ENCODE measurements at places on chromosomes 5 and 9.

- no peak for DNase-seq
These were observed 83.8 kb downstream of the OTULIN start for GRCh38 chr5:14748180-14748900.

DNA sequence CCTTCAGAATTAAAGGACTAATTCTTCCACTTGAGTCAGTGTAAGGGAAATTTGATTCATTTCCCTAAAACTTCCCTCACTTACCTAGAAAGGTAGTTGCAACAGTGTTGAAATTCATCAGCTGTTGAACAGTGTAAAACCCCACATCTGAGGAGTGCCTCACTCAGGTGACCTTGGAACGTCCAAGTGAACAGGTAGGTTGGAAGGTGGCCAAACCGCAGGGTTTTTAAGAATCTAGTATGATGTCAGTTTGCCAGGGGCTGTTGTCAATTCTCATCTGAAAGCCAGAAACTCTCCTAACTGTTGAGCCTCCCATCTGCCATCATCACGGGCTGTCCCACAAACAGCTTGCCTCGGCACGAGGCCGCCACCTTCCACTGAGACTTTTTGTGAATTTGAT lies 105.7 kb downstream of the TMEM174 start:
- no peak for DNase-seq

GRCh38 chr9:16320338-16320902 lies 550.0 kb downstream of the BNC2 start:
- no peak for DNase-seq

DNA sequence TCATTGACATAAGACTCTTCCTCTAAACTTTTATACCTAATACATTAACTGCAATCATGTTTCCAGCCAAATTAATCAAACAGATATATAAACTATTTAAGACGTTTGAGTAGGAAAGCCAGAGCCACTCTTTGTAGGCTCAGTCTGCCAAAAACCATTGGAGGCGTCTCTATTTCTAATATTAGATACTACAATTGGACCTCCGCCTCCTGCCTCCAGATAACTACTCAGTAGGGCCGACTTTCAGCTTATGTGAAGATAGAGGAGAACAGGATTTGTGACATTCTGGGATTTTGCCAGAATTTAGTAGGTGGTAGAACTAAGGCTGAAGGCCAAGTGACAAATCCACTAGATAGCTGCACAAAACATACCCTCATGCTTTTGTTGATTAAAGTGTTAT lies 463.0 kb downstream of the CETN3 start:
- DNase-seq: no peak

- no peak for DNase-seq
These were observed 426.3 kb upstream of the FAM174A start for GRCh38 chr5:100108883-100109282.

DNA sequence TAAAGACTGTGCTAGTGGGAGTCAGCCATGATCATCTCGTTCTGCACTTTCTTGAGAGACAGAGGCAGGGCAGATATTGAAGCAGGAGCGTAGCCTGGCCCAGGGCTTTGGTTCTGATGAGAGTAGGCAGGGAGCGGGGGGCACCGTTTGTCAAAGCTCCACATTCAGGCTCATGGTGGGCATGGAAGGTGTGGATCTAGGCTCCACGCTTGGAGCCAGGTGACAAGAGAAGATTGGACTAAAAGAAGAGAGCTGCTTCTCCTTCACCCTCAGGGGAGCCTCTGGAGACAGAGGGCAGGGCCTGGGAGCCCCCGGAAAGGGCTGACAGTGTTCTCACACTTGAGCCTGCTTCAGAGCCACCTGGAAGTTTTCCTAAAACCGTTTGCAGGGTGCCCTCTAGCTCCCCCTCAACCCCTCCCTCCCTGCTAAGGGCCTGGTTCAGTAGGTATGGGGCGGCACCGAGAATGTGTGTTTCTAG lies 24.7 kb upstream of the FCN2 start:
- no peak for DNase-seq

DNA sequence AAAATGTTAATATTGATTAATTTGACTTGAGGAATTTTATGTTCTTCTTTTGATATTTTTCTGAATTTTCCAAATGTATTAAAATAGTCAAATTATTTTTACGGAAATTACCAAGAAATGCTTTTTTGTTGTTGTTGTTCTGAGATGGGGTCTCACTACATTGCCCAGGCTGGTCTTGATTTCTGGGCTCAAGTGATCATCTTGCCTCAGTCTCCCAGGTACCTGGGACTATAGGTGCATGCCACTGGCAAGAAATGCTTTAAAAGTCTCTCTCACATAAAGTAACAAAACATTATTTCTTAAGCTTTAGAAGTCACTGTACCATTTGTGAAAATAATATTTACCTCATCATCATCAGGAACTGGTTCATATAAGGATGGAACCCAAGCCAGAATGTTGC lies 43.0 kb upstream of the ELOVL7 start:
- DNase-seq: no peak
